ENCODE measurements at places on chromosomes 5 and 9.

DNA sequence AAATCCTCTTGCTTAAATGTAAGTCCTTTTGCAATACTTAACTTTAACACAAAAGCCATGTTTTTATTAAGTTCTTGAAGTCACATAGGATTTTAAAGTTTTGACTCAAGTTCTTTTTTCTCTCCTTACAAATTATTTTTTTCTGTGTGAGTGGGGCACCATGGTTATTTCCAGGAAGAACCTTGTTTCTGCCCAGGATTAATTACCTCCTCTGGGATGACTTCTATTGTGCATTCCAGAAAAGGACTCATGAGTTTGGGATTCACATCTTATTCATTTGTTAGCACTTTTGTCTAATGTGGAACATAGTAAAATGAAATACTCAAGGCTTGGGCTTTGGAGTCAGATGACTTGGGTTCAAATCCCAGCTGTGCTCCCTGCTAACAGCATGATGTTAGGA lies 421.4 kb upstream of the WWC1 start:
- no peak for DNase-seq

DNA sequence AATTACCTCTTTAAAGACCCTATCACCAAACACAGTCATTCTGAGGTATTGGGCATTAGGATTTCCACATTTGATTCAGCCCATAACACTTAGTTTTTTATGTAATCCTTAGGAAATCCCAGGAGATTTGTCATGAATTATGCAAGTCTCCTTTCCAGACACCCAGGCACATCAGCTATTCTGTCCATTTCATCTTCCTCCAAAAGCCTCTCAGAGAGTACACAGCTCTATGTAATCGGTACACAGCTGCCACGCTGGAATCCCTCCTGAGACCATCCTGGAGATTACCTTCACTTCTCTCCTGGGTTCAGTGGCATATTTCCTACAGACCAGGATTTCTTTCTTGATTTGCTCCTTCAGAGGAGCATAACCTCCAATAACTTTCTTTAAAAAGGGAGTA lies 2309.8 kb upstream of the WWC1 start:
- DNase-seq: no peak

DNA sequence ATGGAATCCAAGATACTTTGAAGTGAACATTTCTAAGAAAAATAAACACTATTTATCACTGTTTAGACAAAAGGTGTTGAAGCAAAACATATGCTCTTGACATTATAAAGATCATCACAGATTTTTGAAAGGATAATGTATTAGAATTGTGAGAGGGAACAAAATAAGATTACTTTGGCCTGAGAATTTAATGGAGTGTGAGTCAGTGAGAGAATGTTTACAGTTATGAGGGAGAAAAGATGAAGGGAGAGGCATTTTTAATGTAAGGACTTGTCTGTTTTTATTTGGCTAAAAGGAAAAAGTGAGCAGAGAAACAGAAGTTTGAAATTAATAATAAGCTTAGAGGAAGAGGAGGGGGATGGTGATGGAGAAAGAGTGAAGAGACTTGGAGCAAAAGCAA lies 1010.1 kb downstream of the EFNA5 start:
- DNase-seq: no peak

DNA sequence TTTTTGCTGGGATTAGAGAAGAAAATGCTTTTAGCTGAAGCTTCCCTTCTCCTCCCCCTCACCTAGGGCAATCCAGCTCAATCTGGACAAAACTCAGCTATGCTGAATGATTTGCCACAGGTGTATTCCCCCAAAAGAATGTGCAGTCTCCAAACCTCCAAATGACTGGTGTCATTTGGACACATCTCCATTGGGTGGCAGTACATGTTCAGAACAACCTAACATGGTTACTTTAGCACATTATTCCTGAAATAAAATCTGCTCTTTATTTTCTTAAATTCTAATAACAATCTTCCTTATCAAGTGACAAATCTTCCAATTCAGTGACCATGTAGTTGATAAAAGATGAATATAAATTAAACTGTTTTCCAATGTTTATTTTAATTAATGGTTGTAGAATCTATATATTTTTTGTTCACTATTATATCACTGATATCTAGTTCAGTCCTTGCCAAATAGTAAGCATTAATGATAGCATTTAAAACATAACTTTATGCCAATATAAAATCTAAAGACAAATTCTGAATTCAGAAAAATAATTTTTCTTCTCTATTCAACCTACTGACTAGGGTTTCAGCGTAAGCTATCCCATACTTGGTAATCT lies 61.3 kb upstream of the MOCS2 start:
- DNase-seq: no peak

- DNase-seq: no peak
These were observed 58.6 kb upstream of the PHYKPL start for GRCh38 chr5:178291161-178291561.

All from activated T-cell treated with anti-CD3 and anti-CD28 coated beads, Interleukin-2, amount 50 U/mL, for 48 hours (primary cell).